ENCODE measurements at places on chromosomes 5 and 9.

DNA sequence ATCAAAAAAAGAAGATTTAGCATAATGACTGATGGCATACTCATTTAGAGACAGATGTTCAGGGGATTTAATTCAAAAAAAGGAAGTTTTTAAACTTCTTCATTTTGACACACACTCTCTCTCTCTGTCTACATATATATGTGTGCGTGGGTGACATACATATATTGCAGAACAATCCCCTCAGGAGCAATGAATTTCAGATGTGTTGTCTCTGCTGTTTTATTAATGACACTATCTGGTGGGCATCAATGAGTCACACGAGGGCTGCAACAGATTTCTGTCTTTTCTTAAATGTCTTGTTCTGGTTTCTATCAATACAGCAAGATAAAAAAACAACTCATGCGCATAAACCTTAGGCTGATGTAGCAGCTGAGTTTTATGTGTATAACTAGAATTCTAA lies 123.5 kb upstream of the SLCO6A1 start:
- DNase-seq, result no peak

- DNase-seq, result no peak
Observed at GRCh38 chr9:77731008-77731698, 83.0 kb upstream of the GNA14 start.

- no peak for DNase-seq
Observed at GRCh38 chr5:153981905-153982605, 56.7 kb downstream of the FAM114A2 start.

DNA sequence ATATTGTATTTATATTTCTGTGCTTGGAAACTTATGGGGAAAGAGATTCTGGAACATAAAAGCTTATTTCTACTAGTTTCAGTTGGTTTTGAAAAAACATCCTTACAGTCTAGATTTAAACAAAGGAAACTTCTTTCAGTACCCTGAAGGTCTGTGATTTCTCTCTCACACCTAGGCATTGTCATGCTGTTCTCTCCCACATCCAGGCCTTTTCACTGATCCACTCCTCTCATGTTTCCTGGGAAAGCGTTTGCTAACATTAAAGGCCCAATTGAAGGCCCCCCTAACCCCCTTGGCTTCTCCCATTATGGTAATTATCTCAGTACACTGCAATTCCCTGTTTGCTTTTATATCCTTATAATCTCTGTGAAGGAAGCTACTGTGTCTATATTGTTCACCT lies 856 bp upstream of the PCDHGA3 start:
- DNase-seq, result no peak

DNA sequence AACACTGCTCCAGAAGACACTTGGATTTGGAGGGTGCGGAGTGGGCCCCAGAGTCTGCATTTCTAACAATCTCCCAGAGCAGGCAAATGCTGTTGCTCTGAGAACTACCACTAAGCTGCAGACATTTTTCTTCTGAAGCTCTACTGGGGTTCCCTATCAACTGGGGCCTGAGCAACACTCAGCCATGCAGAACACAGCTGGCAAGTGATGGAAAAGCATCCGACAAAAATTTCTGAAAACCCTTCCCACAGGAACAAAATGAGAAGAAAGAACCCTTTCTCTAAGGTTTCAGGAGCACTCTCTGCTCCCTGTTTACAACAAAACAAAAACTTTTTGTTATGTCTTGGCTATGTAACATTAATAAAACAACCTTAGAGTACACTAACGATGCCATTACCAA lies 516.9 kb downstream of the CTNND2 start:
- no peak for DNase-seq

DNA sequence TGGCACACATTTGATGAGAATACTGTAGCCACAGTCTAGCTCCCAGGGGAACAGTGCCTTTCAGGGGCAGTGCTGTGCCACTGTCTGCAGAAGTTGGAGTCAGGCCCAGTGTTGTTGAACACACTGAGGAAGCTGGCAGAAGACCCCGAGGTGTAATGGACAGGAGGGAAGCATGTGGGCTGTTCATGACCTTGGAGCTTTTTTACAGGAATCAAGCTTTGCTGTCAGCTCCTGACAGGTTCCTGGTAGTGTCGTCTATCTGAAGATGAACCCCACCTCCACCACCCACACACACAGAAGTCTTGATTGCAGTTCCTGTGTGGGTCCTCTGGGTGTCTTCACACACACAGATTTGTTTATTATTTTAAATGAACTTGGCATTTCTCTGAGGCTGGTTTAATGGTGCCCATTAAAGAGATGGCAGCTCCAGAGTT lies 40.3 kb upstream of the TNFAIP8 start:
- DNase-seq, result peak; percentile 56

DNA sequence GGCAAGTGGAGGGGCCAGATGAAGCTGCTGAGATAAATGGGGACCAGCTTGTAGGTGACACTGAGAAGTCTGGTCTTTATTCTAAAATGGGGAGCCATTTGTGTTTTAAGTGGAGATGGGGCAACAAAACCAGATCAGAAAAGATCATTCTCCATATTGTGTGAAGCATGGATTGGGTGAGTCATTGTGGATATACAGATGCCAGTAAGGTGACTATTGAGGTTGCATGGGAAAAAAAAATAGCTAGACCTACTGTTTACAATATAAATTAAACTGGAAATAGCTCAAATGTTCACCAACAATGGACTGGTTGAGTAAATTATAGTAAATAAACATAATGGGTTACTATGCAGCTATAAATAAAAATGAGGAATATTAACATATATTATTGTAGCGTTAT lies 5.4 kb upstream of the MAP1B start:
- no peak for DNase-seq

- no peak for DNase-seq
Observed at GRCh38 chr5:180689775-180690174, 40.4 kb upstream of the FLT4 start.

DNA sequence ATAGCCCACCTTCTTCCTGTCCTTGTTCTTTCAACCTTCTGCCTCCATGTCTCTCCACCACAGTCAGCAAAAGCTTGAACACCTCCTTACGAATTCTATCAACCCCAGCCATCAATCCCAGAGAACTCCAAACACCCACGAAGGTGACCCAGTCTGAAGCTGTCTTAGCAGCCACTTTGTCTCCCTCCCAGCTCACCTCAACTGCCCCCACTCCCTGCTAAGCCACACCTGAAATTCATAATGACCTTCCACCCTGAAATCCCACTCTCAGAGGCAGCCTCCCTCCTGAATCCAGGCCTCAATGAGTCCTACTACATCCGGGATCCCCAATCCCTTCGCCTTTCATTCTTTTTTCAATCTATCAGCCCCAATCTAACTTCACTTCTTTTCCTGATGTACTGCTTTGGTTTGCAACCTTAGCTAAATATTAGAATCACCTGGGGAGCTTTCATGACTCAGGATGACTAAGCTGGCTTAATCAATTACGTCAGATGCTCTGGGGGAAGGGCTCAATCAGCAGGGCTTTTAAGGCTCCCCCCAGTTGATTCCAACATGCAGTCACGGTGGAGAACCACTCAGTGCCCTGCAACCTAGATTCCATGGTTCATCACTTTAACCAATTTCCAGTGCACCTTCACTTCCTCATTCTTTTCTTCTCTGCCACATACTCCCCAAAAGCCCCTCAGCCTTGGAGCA lies 32.2 kb downstream of the BHMT start:
- no peak for DNase-seq

- DNase-seq, result no peak
Observed at GRCh38 chr5:1299961-1300360, 5.1 kb upstream of the TERT start.

- DNase-seq, result no peak
Observed at GRCh38 chr9:108269371-108269770, 586.4 kb downstream of the ACTL7B start.

DNA sequence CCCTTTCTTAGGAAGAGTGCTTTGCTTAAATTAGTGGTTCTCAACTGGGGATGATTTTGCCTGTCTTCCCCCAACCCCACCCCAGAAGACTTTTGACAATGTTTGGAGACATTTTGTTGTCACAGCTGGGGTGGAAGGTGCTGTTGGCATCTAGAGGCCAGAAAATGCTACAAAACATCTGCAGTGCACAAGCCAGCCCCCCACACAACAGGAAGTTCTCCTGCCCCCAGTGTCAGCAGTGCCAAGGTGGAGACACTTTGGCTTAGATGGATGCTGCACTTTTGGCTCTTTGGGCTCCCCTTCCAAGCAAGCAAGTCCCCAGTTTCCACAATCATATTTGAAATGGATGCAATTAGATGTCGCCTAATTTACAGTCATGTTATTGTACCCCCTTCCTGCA lies 2.7 kb downstream of the HEMGN start:
- no peak for DNase-seq

DNA sequence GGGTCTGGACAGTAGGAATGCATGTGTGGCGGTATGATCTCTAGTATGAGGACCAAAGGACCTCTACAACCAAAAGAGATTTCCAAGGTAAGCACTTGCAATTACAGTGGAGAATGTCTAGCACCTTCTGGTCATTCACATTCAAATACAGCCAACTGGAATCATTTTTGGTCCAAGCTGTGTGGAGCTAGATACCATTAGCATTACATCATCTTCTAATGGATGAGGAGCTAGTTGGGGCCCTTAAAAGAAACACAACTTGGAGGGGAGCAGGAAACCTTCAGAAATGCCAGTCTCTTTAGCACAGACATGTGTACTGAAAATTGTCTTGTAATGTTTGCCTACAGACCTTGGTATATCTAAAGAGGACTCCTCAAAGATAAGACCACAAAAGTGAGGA lies 244.7 kb downstream of the BNC2 start:
- peak; percentile 43 for DNase-seq

DNA sequence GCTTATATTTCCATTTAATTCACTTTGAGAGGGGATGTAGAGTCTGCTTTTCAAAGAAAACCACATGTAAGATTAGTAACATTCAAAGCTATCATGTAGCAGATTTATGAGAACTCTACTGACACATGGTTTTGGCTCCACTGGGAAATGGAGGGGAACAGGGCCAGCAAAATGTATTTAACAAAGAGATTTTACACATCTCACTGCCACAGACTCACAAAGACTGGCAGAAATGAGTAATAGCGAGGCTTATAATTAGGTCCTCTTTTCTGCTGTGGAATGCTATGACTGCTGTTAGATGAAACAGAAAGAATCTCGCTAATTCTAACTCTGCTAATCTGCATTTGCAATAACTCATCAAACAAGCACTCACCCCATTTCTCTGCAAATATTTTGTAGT lies 4.5 kb downstream of the DAP start:
- peak; percentile 53 for DNase-seq

GRCh38 chr5:172172912-172173563 lies 15.0 kb downstream of the STK10 start:
- DNase-seq, result no peak

GRCh38 chr5:121987685-121988073 lies 25.9 kb downstream of the SRFBP1 start:
- DNase-seq, result no peak

GRCh38 chr9:88258024-88258423 lies 119.7 kb upstream of the SPATA31C2 start:
- no peak for DNase-seq

DNA sequence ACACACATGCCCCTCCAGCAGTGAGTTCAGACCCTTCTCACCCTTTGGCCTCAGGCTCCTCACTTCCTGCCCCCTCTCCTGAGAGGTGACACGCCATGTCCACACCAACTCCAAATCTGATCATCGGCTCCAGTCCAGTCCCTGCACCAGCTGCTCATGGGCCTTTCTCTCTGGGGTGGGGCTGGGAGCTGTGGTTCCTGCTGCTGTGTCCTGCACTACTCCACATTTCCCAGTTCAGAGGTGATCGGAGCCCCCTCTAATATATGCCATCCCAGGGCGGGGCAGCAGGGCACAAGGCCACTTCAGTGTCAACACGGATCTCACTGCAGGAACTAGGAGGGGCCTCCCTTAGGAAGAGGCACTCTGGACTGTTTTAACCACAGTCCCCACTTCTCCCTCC lies 91.5 kb downstream of the ADAMTS2 start:
- DNase-seq, result no peak

DNA sequence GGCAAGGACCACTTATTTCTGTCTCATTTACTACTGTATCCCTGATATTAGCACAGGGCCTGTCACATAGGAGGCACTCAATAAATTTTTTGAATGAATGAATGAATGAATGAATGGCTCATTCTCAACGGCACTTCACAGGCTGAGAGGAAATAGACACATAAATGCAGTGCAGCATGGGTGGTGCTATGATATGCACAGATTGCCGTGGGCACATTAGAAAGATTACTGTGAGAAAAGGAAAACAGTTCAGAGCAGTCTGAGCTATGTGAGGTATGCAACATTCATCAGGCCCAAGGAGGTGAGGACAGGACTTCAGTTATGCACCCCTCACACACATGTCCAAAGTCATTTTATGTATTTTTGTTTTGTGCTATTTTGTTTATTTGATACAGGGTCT lies 6.4 kb upstream of the NOL6 start:
- no peak for DNase-seq

DNA sequence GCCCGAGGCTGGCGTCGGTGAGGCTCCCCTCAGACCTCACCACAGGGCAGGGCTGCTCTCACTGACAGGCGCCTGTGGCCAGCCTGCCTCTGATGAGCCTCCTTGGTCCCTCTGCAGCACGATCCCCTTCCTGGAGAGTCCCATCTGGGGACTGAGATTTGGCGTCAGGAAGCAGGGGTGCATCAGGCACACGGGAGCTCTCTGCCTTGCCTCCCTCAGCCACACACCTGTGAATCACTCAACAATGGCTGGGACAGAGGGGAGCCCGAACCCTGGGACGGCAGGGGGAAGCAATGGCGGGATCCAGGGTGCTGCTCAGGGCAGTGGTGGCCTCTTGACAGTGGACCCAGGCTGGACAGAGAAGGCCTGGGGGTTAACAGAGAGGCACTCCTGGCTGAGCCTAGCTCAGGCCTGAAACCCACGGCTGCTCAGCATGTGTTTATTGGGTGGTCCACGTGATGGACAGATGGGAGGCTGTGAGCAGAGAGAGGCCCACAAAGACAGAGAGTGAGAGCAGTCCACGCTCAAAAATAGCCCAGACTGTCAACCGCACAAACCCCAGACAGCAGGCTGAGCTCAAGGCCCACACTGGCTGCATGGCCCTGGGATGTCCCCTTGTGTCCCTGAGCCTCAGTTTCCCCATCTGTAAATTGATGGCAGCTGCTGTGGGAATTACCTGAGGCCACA lies 11.9 kb downstream of the RASGEF1C start:
- DNase-seq, result no peak

DNA sequence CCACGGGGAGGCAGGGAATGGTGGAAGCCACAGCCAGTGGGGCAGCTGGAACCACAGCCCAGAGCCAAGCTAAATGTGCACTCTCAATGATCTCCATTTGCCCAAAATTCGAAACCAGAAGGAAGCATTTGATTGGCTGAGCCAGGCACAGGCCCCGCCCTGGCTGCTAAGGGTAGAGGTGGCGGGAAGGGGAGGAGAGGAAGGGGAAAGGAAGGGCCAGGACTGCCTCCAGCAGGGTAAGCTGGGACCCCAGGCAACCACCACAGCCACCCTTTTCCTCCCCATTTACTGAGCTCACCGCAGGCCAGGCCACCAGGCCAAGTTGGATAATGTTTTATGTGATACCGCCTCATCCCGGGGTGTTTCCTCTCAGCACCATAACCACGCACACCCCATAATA lies 100.3 kb upstream of the RAPGEF1 start:
- no peak for DNase-seq

DNA sequence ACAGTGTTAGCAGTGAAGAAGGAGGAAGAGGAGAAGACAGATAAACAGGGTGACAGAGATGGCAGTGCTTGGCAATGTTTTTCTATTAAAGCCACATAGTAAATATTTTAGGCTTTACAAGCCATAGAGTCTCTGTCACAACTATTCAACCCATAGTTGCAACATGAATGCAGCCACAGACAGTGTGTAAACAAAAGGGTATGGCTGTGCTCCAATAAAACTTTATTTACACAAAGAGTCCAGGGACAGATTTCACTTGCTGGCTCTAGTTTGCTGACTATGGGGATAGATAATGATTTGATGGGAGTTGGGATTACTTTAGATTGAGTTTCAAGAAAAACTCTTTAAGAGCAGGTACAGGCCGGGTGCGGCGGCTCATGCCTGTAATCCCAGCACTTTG lies 224.8 kb upstream of the SEMA6A start:
- DNase-seq, result no peak

Measured in NCI-H446 (cell line).